ENCODE measurements at places on chromosomes 11 and 22.

- peak; percentile 72 for DNase-seq
Observed at GRCh38 chr22:36194971-36195370, 6.6 kb downstream of the APOL4 start.

GRCh38 chr11:72239849-72240460 lies 4.0 kb downstream of the PHOX2A start:
- no peak for DNase-seq

DNA sequence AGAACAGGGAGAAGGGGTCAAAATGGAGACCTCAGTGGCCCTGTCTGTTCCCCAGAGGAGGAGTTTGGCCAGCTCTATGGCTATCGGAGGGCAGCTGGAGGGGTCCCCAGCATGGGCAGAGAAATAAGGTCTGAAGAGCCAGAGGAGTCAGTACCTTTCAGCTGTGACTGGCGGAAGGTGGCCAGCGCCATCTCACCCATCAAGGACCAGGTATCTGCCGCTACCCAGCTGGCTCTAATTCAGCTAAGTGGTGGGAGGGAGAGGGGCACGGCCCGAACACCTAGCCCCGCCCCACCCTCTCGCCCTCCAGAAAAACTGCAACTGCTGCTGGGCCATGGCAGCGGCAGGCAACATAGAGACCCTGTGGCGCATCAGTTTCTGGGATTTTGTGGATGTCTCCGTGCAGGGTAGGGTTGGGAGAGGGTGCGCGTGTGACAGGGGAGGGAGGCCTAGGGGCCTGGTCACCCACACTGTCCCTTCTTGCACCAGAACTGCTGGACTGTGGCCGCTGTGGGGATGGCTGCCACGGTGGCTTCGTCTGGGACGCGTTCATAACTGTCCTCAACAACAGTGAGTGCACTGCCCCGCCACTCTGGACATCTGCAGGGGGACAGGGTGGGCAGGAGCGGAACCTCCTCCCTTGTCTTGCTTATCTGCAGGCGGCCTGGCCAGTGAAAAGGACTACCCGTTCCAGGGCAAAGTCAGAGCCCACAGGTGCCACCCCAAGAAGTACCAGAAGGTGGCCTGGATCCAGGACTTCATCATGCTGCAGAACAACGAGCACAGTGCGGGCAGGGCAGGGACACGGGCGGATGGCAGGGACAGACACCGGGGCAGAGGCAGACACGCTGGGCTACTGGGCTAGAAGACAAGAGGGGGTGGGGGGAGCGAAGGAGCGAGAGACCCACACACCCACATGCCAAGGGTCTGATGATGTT lies 2.8 kb downstream of the CTSW start:
- no peak for DNase-seq

DNA sequence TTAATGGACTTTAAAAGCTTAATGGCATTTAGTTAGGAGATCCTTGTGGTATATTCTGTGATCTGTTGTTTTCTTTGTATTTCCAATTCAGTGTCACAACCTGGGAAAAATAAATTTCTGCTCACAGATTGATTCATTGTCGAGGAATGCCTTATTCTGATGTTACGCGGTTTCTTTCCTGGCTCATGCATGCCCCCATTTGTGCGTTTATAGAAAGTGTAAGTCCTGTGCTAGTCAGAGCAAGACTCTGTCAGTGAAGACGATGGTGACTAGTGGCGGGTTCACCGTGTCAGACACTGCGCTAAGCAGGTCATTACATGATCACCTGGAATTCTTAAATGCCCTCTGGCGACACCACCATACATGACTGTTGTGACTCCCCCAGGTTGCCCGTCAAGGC lies 169.4 kb downstream of the TBC1D22A start:
- DNase-seq, result no peak

GRCh38 chr11:65262776-65263175 lies 1.0 kb downstream of the POLA2 start:
- DNase-seq, result no peak

DNA sequence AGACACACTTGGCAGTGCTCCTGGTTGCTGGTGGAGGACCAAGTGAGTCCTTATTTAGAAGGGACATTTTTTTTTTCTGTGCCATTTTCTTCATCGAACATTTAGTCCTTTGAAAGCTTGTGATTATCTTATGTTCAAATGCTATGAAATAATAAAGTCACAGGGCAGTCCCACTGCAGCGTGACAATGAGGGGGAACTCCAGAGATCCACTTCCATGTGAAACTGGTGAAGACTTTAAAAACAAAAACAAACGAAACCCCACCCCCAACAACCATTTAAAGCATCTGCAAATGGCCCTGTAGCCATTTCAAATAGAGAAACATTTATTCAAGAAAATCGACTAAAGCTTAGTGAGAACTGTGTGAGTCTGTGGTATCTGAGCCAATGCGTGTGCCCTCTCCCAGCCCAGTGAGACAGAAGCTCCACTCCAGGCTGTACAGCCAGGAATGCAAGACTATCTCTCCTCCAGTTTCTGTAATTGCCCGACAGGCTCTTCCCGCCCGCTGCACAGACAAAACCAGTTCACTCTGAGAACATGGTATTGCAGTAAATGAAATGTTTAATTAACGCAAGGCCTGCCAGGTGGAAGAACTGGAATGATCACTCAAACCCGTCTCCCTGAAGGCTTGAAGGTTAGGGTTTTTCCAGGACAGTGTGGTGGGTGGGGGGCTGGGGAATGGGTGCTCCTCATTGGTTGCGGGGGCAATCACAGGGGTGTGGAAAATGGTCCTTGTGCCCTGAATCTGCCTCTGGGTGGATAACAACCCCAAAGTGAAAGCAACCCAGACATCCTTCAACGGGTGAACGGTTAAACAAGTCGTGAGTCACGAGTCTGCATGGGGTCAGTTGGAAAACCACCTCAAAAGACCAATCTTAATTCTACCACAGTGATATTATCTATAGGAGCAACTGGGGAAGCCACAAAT lies 8.4 kb downstream of the KRTAP5-6 start:
- no peak for DNase-seq

GRCh38 chr11:134356656-134357544 lies 25.1 kb downstream of the GLB1L2 start:
- no peak for DNase-seq

GRCh38 chr11:126408901-126409619 lies 53.6 kb downstream of the ST3GAL4 start:
- DNase-seq, result no peak

DNA sequence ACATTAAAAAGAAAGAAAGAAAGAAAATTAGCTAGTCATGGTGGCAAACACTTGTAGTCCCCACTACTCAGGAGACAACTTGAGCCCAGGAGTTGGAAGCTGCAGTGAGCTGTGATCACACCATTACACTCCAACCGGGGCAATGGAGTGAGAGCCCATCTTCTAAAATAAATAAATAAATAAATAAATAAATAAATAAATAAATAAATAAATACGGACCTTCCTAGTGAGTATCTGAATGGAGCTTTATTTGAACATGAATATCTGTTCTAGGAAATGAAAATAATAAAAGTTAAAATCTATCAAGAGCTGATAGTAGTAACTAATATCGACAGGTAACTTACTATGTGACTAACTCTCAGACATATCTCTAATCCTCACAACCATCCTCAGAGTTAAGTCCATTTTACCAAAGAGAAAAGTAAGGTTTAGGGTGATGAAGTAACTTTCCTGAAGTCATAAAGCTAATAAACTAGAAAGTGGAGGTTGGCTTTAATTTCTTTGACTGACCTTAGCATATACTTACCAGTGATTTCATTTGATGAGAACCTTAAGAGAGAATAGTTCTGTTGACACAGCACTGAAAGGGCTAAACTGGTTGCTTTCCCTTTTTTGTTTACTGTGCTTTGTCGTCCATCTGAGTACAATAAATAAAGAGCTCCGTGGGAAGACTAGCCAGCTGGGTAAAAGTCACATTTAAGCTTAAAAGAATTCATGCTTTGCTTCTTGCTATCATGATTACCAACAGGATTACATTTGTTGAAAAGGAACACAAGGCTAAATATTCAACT lies 22.4 kb downstream of the ENTHD1 start:
- DNase-seq, result no peak

DNA sequence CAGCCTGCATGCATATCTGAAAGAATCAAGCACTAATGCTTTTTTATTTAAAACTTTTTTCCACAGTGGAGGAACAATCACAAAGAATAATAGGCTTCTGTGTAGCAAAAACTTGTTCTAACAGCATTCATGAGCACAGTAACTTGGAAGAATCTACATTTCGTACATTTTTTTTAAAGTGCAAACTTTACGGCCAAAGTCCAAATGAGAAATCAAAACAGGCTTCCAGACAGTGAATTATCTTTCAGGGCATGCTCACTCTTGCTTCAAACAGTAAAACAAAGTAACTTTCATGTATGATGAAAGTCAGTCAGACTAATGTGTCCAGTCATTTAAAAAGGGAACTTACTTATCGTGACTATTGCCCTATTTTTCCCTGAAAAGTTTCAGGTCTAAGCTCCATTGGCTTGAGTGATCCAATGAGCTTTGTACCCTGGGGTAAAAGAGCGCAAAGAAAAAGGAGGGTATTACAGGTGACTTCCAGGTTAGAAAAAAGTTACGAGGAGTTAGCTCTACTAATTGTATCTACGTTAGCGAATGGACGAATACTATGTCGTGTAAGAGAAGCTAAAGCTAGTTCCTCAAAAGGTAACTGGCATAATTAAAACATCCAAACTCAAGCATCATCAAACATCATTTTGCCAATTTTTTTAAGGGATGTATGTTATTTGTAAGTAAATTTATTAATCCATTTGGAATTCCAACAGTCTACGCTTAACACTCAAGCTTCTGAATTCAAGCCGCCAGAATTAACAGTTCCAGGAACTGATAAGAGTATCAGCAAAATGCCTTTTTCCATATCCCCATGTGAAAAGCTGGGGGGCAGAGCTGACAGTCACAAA lies 1.7 kb downstream of the PICALM start:
- DNase-seq, result no peak

- no peak for DNase-seq
Observed at GRCh38 chr11:123493349-123494063, 63.4 kb downstream of the GRAMD1B start.

DNA sequence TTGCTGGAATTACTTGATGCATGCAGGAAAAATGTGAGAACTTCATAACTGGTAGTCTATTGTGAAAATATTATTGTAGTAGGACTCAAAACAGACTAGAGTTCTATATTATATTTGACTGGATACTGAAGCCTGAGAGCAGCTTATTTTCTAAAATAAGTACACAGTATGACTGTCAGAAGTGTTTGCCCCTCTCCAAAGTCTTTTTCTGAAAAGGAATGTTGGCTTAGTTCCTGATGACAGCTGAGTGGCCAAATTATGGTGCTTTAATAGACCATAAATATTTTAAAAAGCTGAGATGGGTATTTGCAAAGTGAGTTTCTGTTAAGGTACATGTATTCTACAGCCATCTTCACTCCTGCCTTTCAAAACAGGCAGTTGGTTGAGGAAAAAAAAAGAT lies 13.1 kb downstream of the ZBED5 start:
- DNase-seq, result no peak

DNA sequence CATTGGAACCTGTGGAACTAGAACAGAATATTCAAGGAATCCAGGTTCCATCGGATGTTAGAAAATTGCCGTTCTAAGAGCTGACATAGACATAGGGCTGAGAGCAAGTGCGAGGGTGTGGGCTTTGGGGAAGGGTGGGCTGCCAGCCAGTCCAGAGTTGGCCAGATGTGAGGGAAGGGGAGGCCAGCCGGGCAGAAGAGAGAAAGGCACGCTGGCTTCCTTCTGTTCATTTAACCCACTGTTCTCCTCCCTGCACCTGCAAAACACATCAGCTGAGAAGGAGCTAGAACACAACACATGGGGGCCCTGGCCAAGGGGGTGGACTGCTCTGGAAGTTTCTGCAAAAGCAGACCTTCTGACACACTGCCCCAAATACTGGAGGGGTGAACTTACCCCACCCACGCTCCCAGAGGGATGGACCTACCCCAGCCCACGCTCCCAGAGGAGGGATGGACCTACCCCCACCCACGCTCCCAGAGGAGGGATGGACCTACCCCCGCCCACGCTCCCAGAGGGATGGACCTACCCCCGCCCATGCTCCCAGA lies 98.0 kb downstream of the SHANK2 start:
- no peak for DNase-seq

DNA sequence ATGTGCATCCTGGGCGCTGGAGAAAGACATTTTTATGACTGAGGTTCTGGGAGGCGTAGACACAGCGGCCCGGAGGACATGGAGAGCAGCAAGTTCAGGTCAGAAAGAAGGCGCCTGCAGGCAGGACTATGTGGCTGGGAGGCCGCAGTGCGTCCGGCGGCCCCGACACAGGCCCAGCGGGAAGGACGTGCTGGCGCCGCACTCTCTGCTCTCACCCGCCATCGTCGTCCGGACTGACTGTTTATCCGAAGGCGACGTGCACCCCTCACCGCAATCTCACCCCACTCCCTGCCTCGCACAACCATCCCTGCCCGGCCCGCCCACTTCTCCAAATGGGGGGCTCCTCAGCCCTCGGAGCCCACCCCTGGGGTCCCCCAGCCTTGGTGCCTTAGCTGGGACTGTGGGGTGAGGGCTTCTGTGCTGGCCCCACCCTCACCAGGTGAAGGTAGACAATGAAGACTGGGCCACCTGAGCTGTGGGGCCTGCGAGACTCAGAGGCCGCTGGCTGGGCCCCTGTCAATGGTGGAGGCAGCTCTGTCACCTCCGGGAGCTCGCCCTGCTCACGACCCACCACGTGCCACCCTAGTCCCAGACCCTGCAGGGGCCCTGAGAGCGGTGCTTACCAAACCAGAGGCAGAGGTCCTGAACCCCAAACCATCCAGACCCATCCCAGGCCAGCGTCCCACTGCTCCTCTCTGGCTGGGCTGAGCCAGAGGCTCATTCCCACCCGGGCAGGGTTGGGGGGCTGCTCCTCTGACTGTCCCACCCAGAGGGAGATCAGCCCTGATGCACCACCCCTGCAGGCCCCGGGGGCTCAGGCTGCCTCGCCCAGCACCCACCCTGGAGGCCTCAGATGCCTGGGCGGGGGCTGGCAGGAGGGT lies 16.2 kb upstream of the MUC5B start:
- DNase-seq, result no peak

- DNase-seq, result peak; percentile 67
Observed at GRCh38 chr11:64060861-64061444, 25.2 kb downstream of the FLRT1 start.

All from activated CD8-positive, alpha-beta T cell treated with anti-CD3 and anti-CD28 coated beads, Interleukin-2, amount 10 ng/mL, durations not matched to agents 7 days and 5 days (primary cell).